ENCODE measurements at places on chromosomes 2 and 18.
A peak's percentile ranks its signal among the peaks of the same experiment; 100 is the strongest.

- no peak for DNase-seq
Observed at GRCh38 chr2:233034091-233034882, 1.8 kb downstream of the NEU2 start.

- no peak for DNase-seq
Observed at GRCh38 chr18:43916984-43917383, 639.7 kb upstream of the SYT4 start.

DNA sequence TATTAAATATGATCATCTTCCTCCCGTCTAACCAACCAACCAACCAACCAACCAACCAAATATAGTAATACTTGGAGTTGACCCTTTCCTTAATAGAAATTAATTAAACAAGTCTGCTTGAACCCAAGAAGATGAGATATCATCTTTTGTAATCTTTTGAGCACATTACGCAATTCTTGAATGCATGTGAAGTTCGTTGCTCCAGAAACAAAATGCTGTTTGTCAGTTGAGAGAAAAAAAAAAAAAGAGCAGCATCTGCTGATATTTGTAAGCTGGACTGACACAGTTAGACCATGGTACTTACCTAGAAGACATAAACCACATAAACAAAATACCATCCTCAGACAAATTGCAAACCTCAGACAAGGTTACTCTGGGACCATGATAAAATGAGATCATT is 9.2 kb upstream of the SERPINB2 start:
- peak; percentile 78 for DNase-seq

- no peak for DNase-seq
Observed at GRCh38 chr2:132760405-132760804, 90.4 kb upstream of the LYPD1 start.

DNA sequence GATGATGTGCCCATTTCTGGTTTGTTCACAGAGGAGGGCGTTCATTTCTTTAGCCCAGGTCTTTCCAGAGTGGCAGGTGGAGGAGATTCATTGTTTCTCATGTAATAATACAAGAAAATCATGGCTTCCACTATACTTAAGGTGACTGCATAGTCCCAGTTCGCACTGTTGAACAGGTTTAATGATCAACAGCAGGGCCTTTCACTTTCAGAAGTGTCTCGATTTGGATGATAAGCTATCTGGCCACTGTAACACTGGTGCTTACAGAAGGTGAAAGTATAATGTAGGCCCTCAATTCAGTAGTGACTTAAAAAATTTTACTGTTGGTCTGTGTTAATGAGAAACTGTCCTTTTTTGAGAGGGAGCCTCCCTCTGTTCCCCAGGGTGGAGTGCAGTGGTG is 1.4 kb downstream of the RMC1 start:
- no peak for DNase-seq

GRCh38 chr18:60656553-60656952 is 284.0 kb upstream of the MC4R start:
- DNase-seq: no peak

DNA sequence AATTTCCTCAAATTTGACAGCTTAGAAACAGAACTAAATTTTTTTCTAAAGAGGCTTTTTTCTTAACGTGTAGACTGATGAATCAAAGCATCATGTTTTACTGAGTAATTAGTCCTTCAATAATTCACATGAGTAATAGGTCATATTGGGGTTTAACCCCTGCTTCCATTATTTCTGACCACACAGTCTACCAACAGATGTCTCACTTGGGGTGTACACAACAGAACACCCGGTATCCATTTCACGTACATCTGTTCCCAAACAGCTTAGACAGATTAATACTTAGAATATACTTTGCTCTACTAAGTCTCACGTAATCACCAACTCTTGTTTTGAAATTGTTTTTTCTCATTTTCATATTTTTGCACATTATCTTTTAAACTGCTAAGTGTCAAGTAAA is 14.8 kb downstream of the CERKL start:
- no peak for DNase-seq

- peak; percentile 85 for DNase-seq
Observed at GRCh38 chr2:30239308-30239985, 8.1 kb downstream of the LBH start.

- no peak for DNase-seq
Observed at GRCh38 chr2:121705390-121705789, 31.3 kb downstream of the NIFK start.

DNA sequence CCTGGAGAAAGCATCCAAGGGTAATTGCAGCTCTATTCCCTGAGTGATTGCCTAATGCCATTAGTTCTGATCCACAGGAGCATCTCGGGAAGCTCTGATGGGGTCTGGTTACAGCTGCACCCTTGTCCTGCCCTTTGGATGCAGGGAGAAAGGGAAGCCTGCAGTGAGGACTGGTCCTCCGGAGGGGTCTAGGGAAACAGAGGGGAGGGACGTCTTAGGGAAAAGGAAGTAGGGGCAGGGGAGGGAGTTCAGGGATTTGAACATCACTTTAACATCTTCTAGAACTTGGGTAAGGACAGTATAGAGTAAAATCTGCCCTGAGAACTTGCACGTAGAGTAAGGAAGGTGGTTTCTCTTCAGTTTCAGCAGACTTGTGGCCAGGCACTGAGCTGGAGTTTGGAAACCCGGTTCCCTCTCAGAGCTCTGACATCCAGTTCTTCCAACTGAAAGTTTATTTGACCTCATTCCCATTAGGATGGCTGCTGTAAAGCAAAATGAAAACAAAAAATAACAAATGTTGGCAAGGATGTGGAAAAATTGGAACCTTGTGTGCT is 20.5 kb downstream of the ONECUT2 start:
- no peak for DNase-seq
